ENCODE measurements at places on chromosomes 1 and 21.

GRCh38 chr21:25903607-25904006, 168.8 kb downstream of the GABPA start:
- DNase-seq = no peak

DNA sequence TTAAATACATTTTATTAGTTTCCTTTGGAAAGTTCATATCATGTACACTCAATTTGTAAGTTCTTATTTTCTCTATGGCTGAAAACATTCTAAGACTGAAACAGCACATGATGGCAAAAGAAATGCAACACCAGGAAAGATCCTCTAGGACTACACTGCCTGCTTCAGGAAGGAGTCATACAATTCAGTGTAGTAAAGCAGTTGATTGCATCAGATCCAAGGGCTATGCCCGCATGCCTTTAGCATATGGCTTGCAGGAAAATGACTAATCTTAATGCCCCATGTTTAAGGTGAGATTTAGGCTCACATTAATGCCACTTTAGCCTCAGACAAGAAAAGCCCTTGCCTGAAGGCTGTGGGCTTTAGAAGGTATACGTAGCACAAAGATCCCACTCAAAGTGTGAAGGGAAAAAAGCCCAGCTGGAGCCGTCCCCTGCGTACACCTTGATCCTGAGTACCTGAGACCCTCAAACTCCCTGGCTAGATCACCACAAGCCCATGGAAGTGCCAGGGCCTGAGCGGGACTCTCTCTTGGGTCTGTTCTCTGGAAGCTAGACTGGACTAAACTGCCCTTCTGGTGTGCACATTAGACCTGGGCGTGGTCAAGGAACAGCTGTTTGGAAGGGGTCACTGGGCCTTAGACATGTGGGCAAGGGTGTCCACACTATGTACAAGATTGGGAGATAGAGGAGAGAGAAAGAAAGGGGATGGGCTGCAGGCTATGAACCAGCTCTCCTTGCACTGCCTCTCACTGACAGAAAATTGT, 52.9 kb downstream of the ESRRG start:
- peak; percentile 49 for DNase-seq

- no peak for DNase-seq
Measured at GRCh38 chr1:64856553-64856952, 109.8 kb downstream of the JAK1 start.

- DNase-seq = no peak
Measured at GRCh38 chr1:48810740-48811139, 34.0 kb upstream of the BEND5 start.

DNA sequence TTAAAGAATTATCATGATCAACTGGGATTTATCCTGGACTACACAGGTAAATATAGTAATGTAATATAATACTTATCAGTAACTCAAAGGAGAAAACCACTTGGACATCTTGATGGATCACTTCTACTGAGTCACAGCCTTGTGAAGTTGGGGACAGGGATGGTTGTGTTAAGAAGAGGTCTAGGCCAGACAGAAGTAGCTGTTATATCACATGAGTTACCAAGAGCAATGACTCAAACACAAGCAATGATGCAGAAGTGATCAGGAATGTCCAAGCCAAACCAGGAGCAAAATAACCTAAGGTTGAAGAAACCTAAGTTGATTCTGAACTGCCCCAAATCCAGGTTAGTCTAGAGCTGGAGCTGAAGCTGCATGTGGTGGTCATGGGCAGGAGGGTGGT, 424.5 kb upstream of the DAB1 start:
- DNase-seq = peak; percentile 1

DNA sequence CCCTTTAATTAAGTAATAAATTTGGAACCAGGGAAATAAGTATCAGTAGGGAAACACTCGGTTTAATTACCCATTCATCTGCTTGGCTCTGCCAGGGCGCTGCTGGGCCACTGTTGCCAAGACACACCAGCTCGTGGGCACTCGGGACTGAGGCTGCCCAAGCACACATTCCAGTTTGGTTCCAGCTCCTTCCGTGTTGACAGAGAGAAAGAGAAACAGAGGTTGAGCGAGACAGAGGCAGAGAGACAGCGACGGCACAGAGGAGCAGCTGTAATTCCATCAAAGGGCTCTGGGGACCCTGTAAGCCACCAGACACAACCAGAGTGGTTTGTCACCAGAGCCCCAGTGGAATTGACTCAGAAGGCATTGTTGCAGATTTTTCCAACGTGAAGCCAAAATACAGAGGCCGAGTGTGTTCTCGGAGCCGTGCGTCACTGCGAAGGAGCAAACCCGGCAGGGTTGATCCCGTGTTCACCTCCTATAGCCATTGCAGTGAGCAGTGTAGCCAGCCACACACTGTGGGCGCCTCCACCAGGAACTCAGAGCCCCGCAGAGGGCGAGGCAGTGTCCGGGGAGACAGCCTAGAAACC, 33.5 kb downstream of the SYF2 start:
- DNase-seq = no peak
